ENCODE measurements at places on chromosomes 1 and 21. TPM values are rescaled to one million over a fixed set of nuclear protein-coding genes. Genes with fewer than 3 reads are reported as not detected.
A peak's percentile ranks its signal among the peaks of the same experiment; 100 is the strongest.

GRCh38 chr1:7550261-7550865 is 220.7 kb upstream of the VAMP3 start:
- no peak for DNase-seq

Gene ADAMTS4
- total RNA-seq, result 18.9 TPM

DNA sequence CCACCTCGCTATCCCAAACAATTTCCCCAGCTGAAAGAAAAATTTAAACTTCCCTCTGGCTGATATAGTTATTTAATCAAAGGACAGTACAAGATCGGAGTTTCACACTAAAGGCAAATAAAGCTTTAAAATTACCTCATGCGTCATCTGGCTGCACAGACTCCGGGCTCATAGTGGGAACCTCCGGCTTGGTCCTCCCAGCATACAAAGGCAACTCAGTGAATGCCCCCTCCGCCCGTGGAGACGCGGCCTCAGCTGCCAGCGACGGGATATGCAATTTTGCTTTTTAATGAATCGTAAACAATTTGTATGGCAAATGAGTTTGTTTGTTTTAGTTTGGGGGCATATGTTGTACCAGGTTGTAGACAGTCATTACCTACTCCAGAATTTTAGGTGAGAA is 214.6 kb upstream of the NFIA start:
- DNase-seq, result no peak

Gene HSPB7
- total RNA-seq, result 93.7 TPM

Gene ACKR1
- 10.3 TPM for total RNA-seq

Gene CAPN2
- 135 TPM for total RNA-seq

- peak; percentile 81 for DNase-seq
These were observed 1.6 kb upstream of the KCND3 start for GRCh38 chr1:111990878-111991718.

- peak; percentile 34 for DNase-seq
These were observed 858.0 kb downstream of the USP25 start for GRCh38 chr21:16587681-16588375.

Gene SEC16B
- 9.6 TPM for total RNA-seq

- DNase-seq, result no peak
These were observed 12.4 kb upstream of the RCAN3 start for GRCh38 chr1:24490101-24490781.

Gene EPHX1
- 26.5 TPM for total RNA-seq
